Left ventricle myocardium inferior (tissue), 1 donor: ENCODE measurements at places on chromosomes 3 and 15. TPM values are rescaled to one million over a fixed set of nuclear protein-coding genes. Genes with fewer than 3 reads are reported as not detected.

ROBO2 gene
- total RNA-seq: 0.19 TPM

FURIN gene
- 42.7 TPM for total RNA-seq

ZNF80 gene
- not detected for total RNA-seq

BUB1B gene
- total RNA-seq: 0.85 TPM

AQR gene
- total RNA-seq: 9.8 TPM

ADIPOQ gene
- total RNA-seq: 0.69 TPM

AGBL1 gene
- not detected for total RNA-seq

PRKCI gene
- 10.9 TPM for total RNA-seq

SLC12A1 gene
- not detected for total RNA-seq

ZNF385D gene
- total RNA-seq: 2.3 TPM

DNA sequence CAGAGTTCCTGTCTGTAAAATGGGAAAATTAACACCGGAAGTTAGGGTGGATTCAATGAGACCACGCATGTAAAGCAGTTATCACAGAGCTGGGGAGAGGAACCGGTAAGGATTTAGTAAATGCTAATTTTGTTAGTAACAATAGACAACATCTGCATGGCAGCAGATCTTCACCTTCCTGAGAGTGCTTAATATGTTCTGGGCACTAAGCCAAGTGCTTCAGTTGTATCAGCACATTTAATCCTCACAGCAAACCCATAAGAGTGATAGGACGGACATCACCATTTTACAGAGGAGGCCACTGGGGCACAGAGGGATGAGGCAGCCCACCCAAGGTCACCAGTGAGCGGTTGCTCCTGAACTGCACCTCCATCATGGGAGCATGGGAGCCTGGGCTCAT lies 189.4 kb downstream of the WNT5A start:
- DNase-seq: no peak

DNA sequence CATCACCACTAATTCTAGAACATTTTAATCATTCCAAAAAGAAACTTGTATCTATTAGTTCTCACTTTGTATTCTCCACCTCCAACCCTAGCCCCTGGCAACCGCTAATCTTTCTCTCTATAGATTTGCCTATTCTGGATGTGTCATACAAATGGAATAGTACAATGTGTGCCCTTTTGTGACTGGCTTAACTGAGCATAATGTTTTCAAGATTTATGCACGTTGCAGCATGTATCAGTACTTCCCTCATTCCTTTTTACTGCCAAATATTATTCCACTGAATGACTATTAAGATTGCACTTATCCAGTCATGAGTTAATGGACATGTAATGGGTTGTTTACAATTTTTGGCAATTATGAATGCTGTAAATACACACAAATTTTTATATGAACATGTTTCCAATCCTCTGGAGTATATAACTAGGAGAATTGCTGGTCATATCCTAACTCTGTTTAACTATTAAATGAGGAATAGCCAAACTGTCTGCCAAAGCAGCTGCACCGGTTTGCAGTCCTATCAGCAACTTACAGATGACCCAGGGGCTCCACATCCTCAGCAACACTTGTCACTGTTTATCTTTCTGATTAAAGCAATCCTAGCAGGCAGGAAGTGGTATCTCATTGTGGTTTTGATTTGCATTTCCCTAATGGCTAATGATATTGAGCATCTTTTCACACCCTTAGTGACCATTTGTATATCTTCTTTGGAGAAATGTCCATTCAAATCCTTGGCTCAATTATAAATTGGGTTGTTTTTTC lies 42.9 kb downstream of the DCUN1D1 start:
- DNase-seq: no peak

DNA sequence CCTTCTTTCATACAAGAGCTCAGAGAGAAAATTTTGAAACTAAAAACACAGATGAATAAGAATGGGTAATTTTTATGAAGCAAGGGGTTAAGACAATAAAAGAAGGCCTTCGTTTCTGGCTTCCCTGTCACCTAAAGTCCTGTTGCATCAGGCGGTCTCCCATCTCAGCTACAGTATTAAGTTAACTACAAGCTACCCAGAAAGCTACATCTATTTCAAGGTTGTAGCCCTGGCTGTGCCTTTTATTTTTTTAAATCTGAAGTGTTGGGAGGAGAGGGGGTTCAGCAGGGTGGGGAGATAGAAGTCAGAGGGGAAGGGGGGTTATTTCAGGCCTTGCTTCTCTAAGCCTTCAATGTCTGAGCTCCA lies 183.3 kb downstream of the TPRG1 start:
- no peak for DNase-seq

- no peak for DNase-seq
Measured at GRCh38 chr3:31406896-31407295, 125.8 kb upstream of the STT3B start.

DNA sequence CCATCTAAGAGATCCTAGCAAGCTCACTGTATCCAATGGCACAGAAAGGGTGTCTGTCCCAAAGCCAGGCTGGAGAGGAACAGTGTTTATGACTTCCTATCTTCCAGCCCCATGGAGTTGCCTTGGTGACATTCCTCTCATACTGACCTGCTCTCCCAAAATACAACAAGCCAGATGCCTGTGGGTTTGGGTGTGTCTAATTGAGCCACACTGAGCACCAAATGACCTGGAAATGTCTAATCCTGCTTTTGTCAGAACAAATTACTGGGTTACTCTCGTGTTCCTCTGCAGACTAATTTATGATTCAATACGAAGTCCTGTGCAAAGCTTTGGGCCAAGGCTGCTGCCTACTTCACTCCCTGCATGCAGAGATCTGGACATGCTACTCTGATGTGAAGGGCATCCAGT lies 98.1 kb upstream of the STRIT1 start:
- peak; percentile 25 for DNase-seq

DNA sequence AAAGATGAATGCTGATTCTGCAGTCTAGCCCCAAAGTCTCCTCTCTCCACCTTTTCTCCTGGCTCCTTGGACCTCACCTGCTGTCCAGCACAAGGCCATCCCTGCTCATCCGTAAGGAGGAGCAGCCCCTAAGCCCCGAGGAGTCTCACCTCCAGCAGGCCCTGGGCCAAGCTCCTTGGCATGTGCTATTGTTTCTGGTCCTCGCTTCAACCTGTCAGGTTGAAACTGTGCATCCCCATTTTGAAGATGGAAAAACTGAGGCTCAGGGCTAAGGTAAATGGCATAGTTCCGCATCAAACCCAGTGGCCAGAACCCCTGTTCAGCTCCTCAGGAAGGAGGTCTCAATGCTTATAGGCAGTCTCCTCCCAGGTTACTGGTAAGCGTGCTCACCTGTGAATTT lies 26.1 kb downstream of the CHDH start:
- no peak for DNase-seq

DNA sequence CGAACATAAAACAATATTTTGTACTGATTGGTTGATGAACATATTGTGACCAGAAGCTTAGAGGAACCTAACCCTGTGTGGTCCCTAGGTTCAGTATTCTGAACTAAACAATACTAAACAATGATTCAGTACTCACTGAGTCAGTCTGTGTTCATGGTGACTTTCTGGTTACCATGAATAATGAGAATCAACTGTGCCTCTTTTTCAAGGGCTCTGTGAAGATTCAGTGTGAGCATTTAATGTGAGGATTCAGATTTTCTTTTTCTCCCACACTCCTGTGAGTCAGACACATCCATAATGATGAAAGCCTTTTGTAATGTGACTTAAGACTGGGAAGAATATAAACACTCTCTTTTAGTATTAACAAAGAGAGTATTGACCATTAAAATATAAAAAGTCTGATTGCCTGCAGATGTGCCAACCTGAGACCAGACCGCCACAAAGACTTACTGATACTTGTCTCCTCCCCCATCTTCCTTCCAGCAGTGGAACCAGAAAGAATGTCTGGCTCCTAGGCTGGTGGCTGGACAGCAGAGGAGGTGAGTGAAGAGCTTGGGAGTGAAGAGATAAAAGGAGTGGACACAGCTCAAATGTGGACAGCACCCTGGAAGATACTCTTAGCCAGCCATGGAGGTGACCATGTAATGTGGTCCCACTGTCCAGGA lies 17.6 kb upstream of the ACTL6A start:
- no peak for DNase-seq

- DNase-seq: no peak
Measured at GRCh38 chr3:57557085-57557537, 1.0 kb downstream of the PDE12 start.

DNA sequence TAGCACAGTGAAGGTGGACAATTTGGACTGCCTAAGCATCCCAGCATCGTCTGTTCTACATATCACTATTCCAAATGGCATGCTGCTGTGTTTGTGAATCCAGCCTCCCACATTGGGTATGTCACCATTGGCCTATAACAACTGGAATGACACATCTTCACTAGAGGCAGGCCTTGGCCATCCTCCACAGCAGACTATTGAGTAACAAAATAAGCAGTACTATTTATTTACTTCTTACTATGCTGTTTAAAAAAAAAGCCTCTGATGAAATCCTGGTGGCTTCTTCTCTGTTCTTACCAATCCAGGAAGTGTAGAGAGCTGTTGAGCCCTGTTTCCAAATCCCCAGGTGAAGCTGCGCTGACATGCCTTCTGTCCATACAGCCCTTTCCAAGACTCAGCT lies 30.6 kb upstream of the CERS3 start:
- no peak for DNase-seq

DNA sequence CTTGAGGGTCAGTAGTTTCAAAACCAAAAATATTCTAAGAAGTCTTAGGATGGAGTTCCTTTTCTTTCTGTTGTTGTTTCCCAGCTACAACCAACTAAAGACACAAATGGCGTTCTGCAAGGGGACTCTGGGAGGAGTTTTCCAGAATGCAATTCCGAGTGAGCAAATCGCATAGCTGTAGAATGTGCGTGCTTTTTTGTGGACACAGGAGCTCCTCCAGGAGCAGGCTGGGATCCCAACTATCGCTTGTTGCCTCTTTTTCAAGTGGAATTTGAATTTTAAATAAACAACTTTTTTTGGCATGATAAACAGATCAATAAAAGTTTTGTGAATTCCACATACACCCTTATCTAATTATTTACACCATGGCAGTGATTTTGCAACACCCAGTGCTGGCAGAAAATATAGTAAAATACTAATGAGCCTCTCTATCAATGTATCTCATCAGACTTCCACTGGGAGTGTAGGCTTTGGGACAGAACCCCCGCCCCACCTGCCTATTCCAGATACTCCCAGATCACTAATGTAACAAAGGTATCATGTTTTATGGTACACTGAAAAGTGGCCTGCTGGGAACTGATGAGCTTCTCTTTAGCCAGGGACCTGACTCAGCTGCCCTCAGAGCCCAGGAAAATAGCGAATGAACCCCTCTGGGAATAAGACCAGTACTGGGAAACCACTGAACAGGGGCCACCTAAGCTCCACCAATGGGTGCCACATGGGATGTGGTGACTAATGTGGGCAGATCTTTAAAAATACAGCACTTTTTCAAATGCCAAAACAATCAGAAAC lies 66.4 kb downstream of the LMCD1 start:
- DNase-seq: no peak

DNA sequence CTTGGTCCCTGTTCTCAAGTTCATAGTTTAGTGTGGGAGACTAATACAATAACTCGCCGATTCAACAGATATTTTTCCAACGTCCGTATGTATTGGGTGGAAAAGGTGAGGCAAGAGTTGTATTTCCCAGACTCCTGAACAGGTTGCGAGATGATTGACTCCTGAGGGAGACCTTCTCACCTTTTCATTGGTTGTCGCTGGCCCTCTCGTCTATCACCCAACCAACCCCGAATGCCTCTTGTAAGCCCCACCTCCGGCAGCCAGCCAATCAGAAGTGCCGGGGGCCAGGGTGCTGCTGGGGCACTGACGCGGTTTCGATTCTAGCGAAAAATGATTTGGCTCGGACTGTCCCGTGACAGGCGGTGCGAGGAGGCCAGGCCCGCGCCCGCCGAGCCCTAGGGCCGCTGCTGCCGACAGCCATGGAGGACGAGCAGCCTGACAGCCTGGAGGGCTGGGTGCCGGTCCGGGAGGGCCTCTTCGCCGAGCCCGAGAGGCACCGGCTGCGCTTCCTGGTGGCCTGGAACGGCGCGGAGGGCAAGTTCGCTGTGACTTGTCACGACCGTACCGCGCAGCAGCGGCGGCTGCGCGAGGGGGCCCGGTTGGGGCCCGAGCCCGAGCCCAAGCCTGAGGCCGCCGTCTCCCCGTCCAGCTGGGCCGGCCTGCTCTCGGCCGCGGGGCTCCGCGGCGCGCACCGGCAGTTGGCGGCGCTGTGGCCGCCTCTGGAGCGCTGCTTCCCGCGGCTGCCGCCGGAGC lies at the start of gene WHAMM:
Gene WHAMM, plus strand, starts transcription at position 321 of the 753 bp plus-strand sequence. Its CDS starts 99 bp downstream, at position 420.
- DNase-seq: peak; percentile 99

DNA sequence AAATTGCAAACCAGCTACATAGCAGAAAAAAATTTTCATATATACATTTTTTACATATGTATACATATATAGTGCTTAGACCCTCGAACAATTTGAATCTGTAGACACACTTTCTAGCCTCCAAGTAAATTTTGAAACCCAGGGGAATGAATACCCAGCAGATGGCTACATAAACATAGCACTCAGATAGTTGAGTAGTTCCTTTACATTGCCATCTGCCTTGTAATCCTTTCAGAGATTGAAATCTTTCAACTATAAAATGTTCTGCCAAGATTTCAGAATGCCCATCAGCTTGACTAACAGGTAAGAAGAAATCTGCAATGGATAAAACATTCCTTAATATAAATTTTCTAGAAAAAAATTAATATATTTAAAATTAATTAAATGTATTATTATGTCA lies 1333.5 kb upstream of the CADM2 start:
- DNase-seq: no peak

DNA sequence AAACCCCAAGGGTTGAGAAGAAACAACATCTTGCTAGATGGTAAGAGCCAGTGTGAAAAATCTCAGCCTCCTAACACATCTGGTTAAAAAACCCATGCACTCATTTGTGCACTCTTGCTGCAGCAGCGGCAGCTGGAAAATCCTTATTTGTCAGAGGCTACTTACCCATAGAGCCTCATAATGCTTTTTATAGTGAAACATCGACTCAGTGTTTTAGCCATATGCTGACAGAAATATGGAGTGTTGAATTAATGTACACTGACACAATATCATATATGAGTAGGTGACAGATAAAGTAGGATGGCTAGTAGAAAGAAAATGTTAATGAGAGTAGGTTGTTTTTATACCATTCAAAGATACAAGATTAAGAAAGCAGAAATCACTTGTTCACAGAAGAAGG lies 13.0 kb downstream of the SLC9A9 start:
- DNase-seq: no peak

- no peak for DNase-seq
Measured at GRCh38 chr3:184480831-184481230, 80.8 kb upstream of the EPHB3 start.

GRCh38 chr3:11155341-11156025 lies 1.2 kb downstream of the HRH1 start:
- peak; percentile 67 for DNase-seq

GRCh38 chr3:11514191-11514821 lies 129.4 kb downstream of the VGLL4 start:
- DNase-seq: peak; percentile 26
